SJSA1 (cell line): ENCODE measurements at places on chromosomes 7 and 10. TPM values are rescaled to one million over a fixed set of nuclear protein-coding genes. Genes with fewer than 3 reads are reported as not detected.

DNA sequence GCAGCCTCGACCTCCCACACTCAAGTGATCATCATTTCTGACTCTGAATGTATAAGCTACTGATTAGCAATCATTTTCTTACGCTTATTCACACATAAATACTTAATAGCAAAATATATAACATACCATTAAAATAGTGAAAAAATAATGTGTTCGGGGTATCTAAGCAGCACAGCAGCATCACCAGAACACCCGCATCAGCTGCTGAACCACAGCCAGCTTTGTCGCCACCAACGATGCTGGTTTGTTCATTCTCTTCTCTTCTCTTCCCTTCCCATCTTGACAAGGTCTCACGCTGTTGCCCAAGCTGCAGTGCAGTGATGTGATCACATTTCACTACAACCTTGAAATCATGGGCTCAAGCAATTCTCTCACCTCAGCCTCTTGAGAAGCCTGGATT, 425.1 kb upstream of the LRGUK start:
- DNase-seq = no peak

The SUGCT gene
- 17.1 and 20.5 TPM in 2 replicates for total RNA-seq

DNA sequence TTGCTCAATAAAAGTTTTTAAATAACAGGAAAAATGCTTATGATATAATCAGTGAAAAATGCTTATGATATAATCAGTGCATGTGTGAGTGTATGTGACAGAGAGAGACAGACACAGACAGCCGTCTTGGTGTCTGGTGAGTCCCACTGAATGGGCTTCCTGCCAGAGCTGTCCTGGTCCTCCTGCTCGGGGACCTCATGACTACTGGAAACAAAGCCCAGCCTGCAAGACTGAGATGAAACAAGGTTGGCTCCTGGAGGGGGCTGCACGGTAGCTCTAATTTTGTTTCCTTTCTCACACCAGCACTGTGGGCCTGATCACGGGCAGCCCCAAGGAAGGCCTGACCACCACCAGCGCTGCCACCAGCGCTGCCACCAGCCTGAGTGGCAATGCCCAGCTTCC, 57.3 kb downstream of the NRP1 start:
- peak; percentile 46 for DNase-seq

- DNase-seq = peak; percentile 99
Observed at GRCh38 chr7:139682136-139683013, 95.4 kb downstream of the HIPK2 start.

The ZCCHC24 gene
- total RNA-seq = 9.2 and 10.4 TPM in 2 replicates

DNA sequence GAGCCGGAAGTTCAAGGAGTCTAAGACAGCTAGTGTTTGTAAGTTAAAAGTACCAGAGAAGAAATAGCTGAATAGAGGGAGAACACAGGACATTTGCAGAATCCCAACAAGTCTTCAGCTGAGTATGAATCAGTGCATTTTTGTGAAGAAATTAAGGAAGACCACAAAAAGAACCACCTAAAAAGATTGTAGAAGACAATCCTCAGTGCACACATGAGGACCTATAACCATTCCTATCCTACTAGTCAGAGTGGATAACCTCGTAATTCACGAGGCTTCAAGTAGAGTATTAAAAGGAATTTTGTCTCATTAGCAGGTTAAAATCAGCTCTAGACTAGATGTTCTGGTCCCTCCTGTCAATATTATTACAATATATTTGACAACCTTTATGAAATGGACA, 295.4 kb upstream of the KAT6B start:
- no peak for DNase-seq

DNA sequence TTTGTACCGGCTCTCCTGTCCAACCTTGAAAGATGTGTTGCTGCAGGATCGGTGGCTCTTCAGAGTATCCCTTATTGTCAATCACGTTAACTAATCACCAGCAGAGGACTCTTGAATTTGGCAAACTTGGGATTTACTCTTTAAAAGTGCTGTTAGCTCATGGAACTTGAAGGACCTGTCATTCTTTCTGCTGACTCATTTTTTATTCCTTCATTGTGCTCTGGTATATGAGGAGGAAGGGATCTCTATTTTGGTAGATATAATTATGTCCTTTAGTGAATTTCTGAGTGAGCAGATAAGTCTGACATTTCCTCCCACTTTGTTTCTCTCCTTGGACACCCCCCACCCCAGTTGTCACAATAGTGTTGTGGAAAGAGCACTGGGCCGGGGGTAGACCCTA, 175.1 kb upstream of the HDAC9 start:
- no peak for DNase-seq

DNA sequence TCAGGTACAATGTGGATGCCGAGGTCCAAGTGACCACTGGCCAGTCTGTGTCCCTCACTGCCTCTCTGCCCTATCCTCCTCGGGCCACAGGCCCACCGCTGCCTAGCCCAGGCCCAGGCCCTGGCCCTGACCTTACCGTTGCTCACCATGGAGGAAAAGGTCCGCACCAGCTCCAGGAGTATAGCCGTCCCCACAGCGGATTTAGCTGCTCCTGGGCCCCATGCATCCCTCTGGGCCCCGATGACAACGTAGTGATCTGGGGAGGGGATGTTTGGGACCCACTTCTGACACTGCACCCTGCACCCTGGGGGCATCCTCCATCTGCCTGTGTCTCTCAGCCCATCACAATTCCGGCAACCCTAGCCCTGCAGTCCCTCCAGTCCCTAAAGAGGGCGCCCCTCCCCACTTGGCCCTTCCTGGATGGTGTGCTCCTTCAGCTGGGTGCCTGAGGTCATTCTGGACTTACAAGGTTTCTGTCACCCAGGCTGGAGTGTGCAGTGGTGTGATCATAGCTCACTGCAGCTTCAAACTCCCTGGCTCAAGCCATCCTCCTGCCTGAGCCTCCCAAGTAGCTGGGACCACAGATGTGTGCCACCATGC, 12.1 kb downstream of the TFR2 start:
- no peak for DNase-seq

DNA sequence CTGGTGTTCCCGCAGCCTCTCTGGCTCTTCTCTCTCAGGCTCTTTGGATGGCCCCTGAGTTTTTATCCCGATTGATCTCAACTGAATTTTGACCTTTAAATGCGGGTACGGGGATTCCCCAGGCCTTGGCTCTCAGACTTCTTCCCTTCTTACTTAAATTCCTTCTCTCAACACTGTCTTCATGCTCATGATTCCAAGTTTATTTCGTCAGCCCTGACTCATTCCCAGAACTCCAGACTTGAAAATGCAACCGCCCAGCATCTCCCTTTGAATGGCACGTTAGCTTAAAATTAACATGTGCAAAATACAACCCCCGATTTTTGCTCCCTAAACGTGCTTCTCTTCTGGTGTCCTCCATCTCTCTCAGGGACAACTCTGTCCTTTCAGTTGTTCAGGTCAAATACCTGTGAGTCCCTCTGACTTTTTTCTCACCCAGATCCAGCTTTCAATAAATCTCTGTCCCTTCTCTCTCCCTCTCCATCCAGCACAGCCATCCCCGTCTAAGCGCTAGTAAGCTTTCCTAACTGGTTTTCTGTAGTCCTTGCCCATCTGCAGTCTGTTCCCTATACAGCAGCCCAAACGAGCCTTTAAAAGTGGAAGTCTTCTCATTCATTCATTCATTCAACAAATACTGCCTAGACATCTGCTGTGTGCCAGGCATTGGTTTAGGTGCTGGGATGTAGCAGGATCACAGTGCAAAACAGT, 7.1 kb downstream of the HECW1 start:
- peak; percentile 54 for DNase-seq

DNA sequence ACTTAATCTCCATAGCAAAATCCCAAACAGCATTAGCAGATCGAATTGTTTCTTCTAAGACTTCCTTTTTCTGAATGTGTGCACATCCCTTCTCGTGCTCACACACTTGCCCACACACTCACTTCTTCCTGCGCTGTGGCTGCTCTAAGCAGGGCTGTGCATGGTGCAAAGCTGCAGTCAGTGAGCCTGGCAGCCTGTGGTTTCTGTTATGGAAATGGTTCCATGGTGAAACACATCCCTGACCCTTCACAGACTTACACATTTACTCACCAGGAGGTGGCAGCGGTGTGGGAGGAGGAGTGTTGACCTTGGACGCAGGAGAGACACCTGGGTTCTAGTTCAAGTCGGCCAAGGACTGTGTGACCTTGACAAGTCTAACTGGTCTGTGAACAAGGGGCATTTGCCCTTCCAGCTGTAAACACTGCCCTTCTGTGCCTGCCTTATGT, 24.9 kb downstream of the MTURN start:
- DNase-seq = no peak

The ELMO1 gene
- not detected in 2 replicates for total RNA-seq

The AOAH gene
- 0.61 TPM in 1 of 2 replicates, not detected in the other for total RNA-seq

- no peak for DNase-seq
Observed at GRCh38 chr7:34622182-34622581, 35.8 kb upstream of the NPSR1 start.

- peak; percentile 50 for DNase-seq
Observed at GRCh38 chr7:17706734-17707133, 233.6 kb downstream of the SNX13 start.

GRCh38 chr10:31648966-31649365, 279.7 kb downstream of the ARHGAP12 start:
- DNase-seq = no peak

The LRMDA gene
- not detected in 2 replicates for total RNA-seq

The PNLIPRP2 gene
- total RNA-seq = not detected in 2 replicates

- no peak for DNase-seq
Observed at GRCh38 chr7:17558135-17558534, 259.7 kb downstream of the AHR start.

The CAV1 gene
- total RNA-seq = 118 and 154 TPM in 2 replicates

GRCh38 chr10:123792248-123792978, 99.2 kb downstream of the CPXM2 start:
- peak; percentile 10 for DNase-seq

The CTTNBP2 gene
- not detected in 2 replicates for total RNA-seq

GRCh38 chr7:96430356-96430755, 108.5 kb upstream of the SLC25A13 start:
- DNase-seq = no peak

- DNase-seq = no peak
Observed at GRCh38 chr10:90480466-90480865, 377.4 kb downstream of the HTR7 start.
